ENCODE measurements at places on chromosomes 12 and 14.
A peak's percentile ranks its signal among the peaks of the same experiment; 100 is the strongest.

DNA sequence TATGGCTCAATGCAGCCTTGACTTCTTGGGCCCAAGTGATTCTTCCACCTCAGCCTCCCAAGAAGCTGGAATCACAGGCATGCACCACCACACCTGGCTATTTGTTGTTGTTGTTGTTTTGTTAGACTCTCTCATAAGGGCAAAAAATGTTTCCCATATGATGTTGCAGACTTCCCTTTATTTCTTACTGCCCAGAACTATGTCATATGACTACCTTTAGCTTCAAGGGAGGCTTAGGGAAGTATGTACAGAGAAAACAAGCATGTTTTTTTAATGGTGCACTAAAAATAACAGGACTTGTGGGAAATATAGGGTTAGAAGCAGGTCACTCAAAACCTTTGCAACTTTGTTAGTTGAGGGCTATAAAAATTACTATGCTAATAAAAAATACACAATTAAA is 4.3 kb upstream of the GPR19 start:
- H3K27me3 ChIP-seq = no peaks in the 10 kb centered on the region
- no peak overlapping the region for H3K4me3 ChIP-seq
- DNase-seq = no peak
- peaks cover 56% of the 10 kb centered on the region for H3K4me1 ChIP-seq
- peaks cover 12% of the 10 kb centered on the region for H3K36me3 ChIP-seq

DNA sequence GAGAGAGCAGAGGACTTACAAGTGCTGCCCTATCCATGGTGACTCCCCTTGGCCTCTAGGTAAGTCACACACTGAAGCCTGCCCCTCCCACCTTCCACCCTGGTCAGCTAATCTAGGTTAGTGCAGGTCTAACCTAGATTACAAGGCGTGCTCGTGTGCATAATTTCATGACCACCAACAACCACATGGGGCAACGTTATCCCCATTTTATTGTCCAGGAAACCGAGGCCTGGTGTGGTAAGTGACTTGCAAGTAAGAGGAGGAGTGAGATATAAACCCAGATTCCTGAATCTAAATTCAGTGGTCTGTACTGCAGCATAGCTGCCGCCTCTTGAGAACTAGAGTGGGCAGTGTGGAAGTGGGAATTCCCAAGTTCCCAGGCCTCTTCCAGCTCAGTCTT is 171.1 kb downstream of the DAD1 start:
- no peaks in the 10 kb centered on the region for H3K36me3 ChIP-seq
- DNase-seq = no peak
- H3K27me3 ChIP-seq = no peaks in the 10 kb centered on the region
- no peaks in the 10 kb centered on the region for H3K4me1 ChIP-seq
- no peak overlapping the region for H3K4me3 ChIP-seq

- H3K36me3 ChIP-seq = no peaks in the 10 kb centered on the region
- H3K4me3 ChIP-seq = no peak overlapping the region
- H3K27ac ChIP-seq = no peak overlapping the region
- peaks cover 2% of the 10 kb centered on the region for H3K27me3 ChIP-seq
These were observed 54.9 kb upstream of the NCOR2 start for GRCh38 chr12:124622331-124622730.

DNA sequence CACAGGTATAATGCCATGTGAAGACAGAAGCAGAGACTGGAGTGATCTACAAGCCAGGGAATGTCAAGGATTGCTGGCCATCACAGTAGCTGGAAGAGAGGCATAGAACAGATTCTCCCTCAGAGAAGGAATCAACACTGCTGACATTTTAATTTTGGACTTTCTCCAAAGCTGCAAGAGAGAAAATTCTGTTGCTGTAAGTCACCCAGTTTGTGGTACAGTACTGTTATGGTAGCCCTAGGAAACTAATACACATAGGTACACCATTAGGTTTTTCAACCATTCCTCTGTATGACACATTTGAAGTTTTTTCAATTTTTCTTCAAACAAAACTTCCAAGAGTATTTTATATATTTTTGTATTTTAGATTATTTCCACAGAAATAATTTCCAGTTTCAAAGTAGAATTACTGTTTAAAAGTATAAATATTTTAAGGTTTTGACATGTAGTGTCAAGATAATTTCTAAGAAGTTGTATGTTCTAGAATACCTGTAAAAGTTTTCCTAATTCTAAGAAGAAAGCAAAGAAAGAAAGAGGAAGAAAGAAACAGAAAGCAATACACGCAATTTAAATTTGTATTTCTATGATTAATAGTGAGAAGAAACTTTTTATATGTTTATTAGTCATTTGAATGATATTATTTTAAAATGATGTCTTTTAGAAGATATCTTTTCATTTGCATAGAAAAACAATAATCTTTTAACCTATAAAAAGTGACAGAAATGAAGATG is 64.9 kb upstream of the CATSPERB start:
- peaks cover 4% of the 10 kb centered on the region for H3K4me1 ChIP-seq
- peaks cover 49% of the 10 kb centered on the region for H3K36me3 ChIP-seq
- no peak for DNase-seq
- no peak overlapping the region for H3K27ac ChIP-seq

- peaks cover 11% of the 10 kb centered on the region for H3K27me3 ChIP-seq
- H3K36me3 ChIP-seq = no peaks in the 10 kb centered on the region
- no peak overlapping the region for H3K27ac ChIP-seq
- no peaks in the 10 kb centered on the region for H3K4me1 ChIP-seq
- no peak for DNase-seq
- no peak overlapping the region for H3K4me3 ChIP-seq
These were observed 72.6 kb downstream of the NUAK1 start for GRCh38 chr12:106066051-106066705.

DNA sequence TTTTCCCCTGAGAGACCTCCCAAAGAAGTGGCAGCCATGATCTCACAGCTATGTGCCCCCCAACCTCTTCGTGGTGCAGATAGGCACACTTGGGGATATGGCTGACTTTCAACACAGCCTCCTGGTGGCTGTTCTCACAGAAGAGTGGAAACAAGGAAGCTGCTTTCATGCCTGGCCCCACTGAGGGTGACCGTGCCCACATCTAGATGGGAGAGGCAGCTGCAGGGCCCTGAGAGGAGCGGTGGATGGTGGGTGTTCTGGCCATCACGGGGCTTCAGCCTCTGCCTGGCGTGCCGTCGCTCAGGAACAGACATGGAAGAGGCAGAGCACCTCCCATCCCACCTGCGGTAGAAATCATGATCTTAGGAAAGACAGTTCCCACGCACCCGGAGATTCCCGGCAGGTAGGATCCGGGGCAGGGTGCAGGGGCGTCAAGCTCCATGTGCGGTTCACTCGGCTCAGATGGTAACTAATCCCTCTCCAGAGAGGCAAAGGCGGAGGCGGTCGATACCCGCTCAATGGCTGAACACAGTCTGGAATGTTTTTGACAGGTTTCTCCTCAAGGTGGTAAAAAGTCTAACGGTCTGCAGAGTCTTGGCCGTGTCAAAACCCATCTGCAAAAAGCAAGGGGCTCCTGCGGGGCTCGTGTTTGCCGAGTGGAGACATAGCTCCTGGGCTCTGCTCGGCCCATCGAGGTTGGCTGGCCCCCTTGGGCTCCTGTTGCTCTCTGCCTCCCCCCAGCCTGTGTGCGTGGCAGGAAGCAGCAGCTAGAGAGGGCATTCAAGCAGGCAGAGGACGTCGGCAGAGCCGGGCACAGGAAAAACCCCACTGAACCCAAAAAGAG is 225.2 kb upstream of the RTL1 start:
- no peaks in the 10 kb centered on the region for H3K4me1 ChIP-seq
- H3K36me3 ChIP-seq = no peaks in the 10 kb centered on the region
- H3K27me3 ChIP-seq = no peaks in the 10 kb centered on the region
- H3K27ac ChIP-seq = no peak overlapping the region

- no peak overlapping the region for H3K4me3 ChIP-seq
- H3K4me1 ChIP-seq = peaks cover 47% of the 10 kb centered on the region
- H3K27ac ChIP-seq = no peak overlapping the region
- DNase-seq = peak; percentile 33
- H3K36me3 ChIP-seq = no peaks in the 10 kb centered on the region
- no peaks in the 10 kb centered on the region for H3K27me3 ChIP-seq
These were observed 93.5 kb downstream of the LRRC74A start for GRCh38 chr14:76919431-76920330.

DNA sequence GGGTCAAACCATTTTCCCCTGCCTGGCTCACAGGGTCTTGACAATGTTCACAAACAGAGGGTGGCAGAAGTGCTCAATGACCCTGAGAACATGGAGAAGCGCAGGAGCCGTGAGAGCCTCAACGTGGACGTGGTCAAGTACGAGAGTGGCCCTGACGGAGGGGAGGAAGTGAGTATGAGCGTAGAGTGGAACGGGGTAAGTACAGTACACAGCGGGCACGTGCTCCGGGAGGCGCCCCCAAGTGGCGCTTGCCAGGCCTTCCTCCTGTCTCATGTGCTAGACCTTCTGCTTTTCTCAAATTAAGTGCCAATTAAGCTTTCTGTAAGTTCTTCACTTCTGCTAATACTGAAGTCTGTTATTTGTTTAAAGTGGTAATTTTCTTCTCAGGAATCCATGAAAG is 35.9 kb downstream of the XRCC3 start:
- no peaks in the 10 kb centered on the region for H3K27me3 ChIP-seq
- peak overlapping the region; percentile 55 for H3K27ac ChIP-seq
- no peaks in the 10 kb centered on the region for H3K4me1 ChIP-seq
- H3K36me3 ChIP-seq = peaks cover 40% of the 10 kb centered on the region

GRCh38 chr12:73181244-73181643 is 909.1 kb downstream of the TRHDE start:
- no peak for DNase-seq
- no peaks in the 10 kb centered on the region for H3K36me3 ChIP-seq
- no peaks in the 10 kb centered on the region for H3K4me1 ChIP-seq
- no peak overlapping the region for H3K27ac ChIP-seq

DNA sequence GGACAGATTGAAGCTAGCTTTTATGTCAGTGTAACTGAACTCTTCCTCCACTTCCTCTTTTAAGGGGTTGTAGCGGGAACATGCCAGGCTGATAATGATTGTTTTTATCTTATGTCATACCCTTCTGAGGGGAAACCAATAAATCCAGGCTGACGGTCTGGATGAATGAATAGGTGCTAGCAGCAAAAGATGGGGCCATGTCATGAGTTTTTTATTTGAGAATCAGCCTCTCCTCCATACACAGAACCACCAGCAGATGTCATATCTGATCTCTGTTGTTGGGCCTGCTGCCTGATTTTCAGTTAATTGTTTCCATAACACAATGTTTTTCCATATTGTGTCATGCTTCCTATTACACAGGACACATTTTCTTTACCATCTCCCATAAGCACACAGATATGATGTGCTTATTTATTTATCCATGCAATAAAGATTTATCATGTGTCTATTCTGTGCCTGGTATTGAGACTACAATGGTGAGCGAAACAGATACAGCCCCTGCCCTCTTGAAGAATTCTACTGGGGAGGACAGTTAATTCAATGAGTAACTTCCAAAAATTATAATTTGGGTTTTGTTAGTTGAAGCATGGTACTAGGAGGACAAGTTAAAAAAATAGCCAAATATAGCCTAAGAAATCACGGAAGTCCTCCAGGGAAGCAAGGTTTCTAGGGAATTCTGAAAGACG is 33.6 kb upstream of the CRY1 start:
- no peak overlapping the region for H3K27ac ChIP-seq
- no peak overlapping the region for H3K4me3 ChIP-seq
- no peaks in the 10 kb centered on the region for H3K36me3 ChIP-seq
- peaks cover 26% of the 10 kb centered on the region for H3K27me3 ChIP-seq

DNA sequence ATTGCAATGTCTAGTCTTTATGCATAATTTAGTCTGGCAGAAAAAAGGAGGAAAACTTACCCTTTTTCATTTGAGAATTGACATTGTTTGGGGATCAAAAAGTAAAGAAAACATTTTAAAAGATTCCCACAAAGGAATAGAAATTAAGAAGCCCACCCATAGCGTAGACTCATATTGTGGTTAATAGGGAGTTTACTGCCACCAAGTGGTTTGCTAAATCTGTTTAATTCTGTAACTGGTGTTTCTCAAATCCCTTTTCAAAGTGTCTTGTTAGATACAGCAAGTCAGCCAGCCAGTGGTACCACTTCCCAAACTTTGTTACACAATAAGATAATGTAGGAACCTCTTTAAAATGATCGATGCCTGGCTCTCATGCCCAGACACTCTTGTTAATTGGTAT is 180.3 kb downstream of the IPO8 start:
- DNase-seq = no peak
- H3K4me1 ChIP-seq = no peaks in the 10 kb centered on the region
- no peaks in the 10 kb centered on the region for H3K36me3 ChIP-seq
- H3K27me3 ChIP-seq = no peaks in the 10 kb centered on the region

- H3K36me3 ChIP-seq = peaks cover 12% of the 10 kb centered on the region
- H3K27ac ChIP-seq = no peak overlapping the region
- H3K4me3 ChIP-seq = no peak overlapping the region
- H3K4me1 ChIP-seq = peaks cover 22% of the 10 kb centered on the region
- H3K27me3 ChIP-seq = no peaks in the 10 kb centered on the region
These were observed 3.8 kb downstream of the BCDIN3D start for GRCh38 chr12:49838973-49839633.

- H3K27me3 ChIP-seq = no peaks in the 10 kb centered on the region
- no peak overlapping the region for H3K27ac ChIP-seq
- DNase-seq = no peak
- no peak overlapping the region for H3K4me3 ChIP-seq
These were observed 8.4 kb downstream of the PPP2R3C start for GRCh38 chr14:35113308-35113950.

DNA sequence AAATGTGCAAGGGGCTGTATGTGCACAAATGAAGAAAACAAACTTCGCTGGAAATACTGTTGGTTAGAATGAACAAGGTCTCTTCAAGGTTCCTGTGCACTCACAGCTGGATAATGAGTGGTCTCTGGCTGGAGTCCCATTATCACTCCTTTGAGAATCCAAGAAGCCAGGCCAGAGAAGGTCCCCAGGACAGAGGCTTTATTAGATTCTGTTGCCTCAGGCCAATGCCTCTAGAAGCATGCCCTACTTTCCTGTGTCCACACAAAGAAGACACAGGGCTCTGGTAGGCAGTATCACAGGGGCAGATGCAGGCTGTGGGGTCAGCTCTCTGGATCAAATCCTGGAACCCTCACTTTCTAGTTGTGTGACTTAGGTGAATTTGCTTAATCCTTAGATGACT is 384.7 kb downstream of the GRIN2B start:
- H3K36me3 ChIP-seq = no peaks in the 10 kb centered on the region
- no peak for DNase-seq
- no peaks in the 10 kb centered on the region for H3K27me3 ChIP-seq
- H3K4me1 ChIP-seq = peaks cover 8% of the 10 kb centered on the region
- H3K27ac ChIP-seq = no peak overlapping the region

DNA sequence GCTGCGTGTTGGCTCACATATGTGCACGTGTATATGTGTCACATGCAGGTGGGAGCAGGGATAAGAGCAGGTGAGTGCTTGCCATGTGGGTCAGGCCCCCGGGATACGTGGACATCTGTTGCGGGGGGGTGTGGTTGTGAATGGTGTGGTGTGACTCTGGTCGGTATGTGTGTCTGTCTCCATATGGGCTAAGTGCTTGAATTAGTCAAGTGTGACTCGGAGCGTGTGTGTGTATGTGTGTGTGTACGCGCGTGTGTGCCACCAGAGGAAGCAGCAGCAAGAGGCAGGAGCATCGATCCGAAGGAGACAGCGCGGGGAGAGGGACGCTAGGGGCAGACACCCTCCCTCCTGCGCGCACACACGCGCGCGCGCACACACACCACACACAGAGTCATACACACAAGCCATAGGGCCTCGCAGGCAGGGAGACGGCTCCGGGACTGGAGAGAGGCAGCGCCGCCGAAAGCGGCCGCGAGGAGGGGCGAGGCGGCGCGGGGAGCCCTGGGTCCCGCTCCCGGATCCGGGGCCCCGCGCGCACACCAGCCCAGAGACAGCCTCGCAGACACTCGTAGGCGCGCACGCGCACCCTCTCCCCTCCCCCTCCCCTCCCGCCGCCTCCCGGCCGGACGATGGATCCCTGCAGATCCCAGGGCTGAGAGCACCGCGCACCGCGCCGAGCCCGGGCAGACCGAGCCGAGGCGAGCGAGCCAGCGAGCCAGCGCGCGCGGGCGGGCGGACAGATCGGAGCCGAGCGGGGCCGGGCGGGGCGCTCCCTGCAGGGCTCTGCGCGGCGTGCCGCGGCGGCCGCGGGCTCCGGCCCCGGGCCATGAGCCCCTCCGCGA is at the start of gene ASIC1:
Gene ASIC1 (plus strand): TSS at position 597 of the 842 bp plus-strand sequence. CDS start 1,171 bp downstream, outside the sequence.
- peaks cover 38% of the 10 kb centered on the region for H3K4me1 ChIP-seq
- no peaks in the 10 kb centered on the region for H3K36me3 ChIP-seq
- peak within 1 kb of the TSS; percentile 87 for H3K4me3 ChIP-seq
- H3K27me3 ChIP-seq = peaks cover 24% of the 10 kb centered on the region

Data from T-helper 2 cell treated with Interferon-gamma antibody and Interleukin-4, amounts not matched to agents 5 μg/mL and 100 μg/mL, for 36 hours (primary cell).